HCT116 (cell line): ENCODE measurements at places on chromosomes 2 and 18.
A peak's percentile ranks its signal among the peaks of the same experiment; 100 is the strongest.

GRCh38 chr2:129212299-129212958, 767.0 kb upstream of the RAB6C start:
- DNase-seq: no peak

DNA sequence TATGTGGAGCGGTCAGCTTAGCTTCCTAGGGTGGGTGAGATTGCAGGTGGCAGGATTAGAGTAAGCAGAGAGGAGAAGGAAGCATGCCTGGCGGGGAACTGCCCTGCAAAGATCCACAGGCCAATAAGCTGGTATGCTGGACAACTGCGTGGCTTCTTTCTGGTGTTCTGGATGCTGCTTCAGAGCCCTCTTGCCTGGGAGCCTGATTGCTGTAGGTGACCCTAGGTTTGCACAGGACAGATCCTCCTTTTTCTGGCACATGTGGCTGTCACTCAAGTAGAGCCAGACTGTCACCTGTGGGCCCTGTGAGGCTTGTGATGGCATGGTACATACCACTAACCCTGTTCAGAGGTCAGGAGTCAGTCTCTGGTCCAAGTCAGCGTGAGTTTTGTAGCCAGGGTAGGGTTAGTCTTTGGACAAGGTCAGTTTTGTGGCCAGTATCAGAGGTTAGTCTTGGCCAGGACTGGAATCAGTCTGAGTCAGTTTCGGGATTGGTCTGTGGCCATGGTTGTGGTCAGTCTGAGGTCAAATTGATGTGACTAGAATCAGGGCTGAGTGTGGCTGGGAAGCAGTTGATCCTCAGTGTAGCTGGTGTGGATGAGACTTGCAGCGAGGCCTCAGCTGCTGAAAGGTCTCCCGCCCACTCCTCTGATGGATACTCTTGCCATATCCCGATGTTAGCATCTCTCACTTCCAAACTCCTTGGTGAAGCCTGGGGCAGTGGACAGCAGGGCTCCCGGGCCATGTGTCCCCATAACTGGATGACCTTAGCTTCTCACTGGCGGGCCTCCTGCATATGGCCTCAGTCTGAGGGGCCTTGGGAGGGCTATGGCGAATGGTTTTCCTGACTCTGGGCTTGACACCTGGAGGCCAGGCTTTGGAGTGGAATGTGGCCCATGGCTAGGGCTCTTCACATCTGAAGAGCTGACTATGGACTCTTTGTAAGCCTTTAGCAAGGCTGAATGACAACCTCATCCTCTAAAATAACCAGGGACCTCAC, 260.5 kb downstream of the DYSF start:
- DNase-seq: no peak

- no peak for DNase-seq
These were observed 144.3 kb downstream of the FMNL2 start for GRCh38 chr2:152479282-152479681.

DNA sequence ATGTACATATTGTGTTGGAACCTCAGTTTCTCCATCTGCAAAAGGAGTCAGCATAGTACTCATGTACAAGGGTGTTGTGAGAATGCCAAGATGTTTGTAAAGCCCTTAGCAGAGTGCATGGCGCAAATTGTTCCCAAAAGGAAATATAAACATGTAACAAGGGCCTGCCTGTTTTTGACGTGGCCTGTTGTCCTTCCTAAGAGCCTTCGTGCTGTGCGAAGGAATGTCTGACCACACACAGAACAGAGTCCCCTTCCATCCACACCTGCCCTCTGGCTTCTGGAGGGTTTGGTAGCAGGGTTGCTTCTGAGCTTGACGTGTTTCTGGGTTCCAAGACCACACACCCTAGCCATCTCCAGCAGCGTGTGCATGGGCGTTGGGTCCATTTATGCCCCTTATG, 34.9 kb downstream of the CABLES1 start:
- DNase-seq: no peak

- no peak for DNase-seq
These were observed 184.8 kb upstream of the SP5 start for GRCh38 chr2:170530284-170530745.

DNA sequence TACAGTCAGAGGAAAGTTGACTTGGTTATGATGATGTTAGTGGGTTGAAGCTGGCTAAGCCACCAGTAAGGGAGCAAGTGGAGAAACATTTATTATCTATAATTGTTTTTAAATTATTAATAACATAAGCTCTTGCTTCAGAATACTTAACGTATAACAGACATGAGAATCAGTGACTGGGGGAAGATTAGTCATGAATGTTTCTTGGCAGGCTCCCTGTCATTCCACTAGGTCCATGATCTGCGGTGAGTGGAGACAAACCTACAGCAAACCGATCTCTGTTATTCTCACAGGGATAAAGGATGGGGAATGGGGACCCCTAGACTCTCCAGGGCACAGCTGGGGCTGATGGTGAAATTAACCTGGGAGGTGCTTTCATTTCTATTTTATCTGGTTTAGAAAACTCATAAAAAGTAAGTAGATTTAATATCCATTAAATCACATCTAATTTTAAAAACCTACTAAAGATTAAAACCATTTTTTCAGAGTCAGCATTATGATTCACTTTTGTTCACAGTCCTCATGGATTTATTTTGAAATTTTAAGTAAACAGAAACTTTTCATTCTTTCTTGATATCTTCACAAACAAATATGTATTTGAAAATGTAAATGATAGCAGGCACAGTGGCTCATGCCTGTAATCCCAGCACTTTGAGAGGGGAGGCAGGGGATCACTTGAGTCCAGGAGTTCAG, 420.3 kb downstream of the PTPRM start:
- DNase-seq: no peak

DNA sequence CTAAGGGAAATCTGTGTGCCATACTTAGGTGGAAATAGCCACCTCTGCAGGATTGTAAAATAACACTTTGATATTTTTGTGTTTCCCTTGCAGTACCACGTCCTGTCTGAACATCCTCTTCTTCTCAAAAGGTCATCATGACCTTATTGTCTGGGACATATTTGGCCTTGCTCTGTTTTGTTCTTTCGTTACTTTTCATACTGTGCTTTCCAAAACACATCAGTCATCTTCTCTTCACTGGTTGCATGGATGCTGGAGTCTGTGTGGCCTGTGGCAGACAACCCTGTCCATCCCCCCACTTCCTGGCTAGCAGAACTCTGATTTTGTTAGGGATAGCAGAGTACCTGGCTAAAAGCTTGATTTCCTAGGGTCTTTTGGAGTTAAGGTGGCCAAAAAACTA, 9.4 kb upstream of the GREB1 start:
- DNase-seq: no peak

DNA sequence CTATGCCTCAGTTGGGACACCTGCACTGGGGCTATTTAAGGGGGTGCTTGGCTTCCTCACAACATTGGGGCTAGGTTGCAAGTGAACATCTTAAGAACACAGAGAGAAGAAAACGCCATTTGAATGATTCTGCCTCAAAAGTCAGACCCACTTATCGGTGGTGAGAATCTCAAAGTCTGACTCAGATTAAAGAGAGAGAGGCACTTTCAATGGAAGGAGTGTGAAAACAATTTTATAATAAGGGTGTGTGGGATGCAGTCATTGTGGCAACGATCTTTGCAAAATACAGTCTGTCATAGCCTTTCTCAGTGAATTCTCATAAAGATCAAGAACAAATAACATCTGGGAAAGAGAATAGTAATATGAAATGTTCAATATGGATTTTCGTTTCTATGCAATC, 41.8 kb downstream of the CCDC102B start:
- no peak for DNase-seq

- DNase-seq: peak; percentile 8
These were observed 57.4 kb upstream of the EPHA4 start for GRCh38 chr2:221629468-221629867.

- no peak for DNase-seq
These were observed 11.4 kb downstream of the CHST10 start for GRCh38 chr2:100406120-100406508.

DNA sequence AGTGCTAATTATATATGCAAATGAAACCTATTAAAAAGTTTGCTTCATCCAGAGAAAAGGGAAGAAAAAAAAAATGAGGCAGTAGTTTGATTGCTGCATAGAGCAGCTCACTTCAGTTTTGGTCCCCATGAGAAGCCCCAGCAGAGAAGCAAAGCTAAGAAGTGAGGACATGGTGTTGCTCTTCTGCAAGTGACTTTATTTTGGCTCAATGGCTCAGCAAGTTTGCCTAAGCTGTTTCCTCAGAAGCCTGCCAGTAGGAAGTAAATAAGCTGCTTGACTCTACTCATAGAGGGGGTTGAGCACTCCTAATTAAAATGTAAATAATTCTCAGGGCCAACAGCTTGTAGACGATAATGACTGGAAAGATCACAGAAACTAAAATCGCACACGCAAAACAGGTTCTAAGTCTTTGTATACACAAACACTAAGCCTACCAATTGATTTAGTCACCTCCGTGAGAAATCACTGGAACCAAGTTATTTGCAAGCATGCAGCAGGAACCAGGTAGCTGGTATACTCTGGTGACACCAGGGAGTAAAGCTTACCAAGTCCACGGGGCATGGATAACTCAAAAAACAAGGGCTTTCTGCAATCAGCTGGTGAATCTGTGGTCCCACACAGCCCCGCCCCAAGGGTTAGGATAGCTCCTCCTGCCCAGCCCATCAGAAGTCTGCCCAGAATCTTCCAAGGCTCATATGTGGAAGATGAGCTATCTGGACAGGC, 39.7 kb upstream of the NABP1 start:
- no peak for DNase-seq

DNA sequence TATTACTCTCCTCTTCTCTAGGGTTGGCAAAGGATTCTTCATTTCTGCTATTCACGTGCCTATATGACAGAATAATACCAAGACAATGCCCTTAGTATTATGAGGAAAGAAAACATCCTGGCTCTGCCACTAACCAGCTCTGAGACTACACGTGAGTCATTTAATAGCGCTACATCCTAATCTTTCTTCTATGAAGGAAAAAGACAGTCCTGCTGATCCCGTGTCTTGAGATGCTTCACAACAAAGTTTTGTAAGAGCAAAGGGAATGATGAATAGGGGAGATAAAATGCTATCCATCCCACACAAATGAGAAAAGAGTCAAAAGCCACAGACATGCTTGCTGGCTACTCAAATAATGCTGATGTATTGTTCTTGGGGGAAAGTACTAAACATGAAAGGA, 152.8 kb downstream of the PID1 start:
- DNase-seq: no peak

DNA sequence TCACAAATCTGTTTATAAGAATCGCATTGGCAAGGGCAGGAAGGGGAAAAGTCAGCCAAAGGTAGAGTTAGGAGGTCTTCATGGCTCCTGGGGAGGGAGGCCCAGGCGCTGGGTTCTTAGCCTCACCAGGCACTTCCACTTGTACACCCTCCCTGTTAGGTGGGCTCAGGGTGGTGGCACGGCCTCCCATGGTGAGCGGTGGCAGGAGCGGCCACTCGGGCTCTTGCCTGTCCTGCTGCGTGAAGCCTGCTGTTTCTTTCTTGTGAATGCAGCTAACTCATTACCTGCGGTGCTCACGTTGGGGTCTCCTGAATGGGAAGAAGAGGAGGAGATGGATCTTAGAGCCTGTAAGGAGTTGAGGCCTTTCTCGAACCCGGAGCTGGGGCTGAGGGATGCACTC, 40.8 kb downstream of the TOGARAM2 start:
- no peak for DNase-seq

DNA sequence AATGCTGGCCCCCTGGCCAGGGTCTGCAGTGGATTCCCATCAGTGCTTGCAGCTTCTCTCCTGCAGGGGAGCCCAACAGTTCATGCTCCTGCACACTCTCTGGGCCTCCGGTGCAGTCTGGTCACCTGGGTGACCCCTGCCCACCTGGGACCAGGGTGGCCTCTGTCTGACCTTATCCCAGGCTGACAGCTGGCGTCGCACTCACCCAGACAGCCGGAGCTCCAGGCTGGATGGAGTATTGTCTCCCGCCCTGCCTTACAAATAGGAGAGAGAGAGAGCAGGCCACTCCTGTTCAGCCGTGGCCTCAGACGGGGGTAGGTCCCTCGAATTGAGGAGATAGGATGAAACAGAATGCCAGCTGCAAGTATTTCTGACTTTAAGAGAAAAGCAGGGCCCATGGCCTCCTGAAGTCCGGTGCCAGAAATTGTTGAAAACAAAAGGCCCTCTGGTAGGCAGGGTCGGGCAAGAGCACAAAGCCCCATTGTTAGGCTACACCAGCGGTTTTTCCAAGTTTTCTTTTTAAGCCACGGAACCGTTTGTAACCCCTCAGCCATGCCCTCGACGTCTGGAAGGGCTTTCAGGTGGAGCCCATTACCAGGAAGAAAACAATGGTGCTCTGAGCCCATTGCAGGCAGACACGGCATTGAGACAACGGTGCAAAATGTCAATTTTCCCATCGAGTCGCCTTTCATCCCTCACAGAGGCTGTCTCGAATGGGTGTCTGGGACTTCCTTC, 258.4 kb downstream of the BCL11A start:
- DNase-seq: no peak

DNA sequence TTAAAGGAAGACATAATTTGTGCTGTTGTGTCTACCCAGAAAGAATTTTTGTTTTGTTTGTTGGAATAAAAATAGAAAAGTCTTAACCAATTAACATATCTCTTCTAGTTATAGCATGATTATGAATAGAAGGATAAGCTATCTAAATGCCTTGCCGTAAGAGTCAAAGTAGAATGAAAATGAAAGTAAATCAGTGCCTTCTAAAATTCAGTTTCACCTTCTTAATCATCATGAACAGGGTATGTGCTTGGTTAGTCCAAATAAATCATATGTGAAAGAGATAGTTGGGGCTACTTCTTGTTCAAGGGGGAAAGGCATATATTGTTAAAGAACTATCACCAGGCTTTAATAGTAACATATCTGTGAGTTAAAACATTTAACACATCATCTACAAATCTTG, 91.5 kb downstream of the GULP1 start:
- no peak for DNase-seq

- no peak for DNase-seq
These were observed 18.7 kb upstream of the NCKAP5 start for GRCh38 chr2:133586978-133587377.

DNA sequence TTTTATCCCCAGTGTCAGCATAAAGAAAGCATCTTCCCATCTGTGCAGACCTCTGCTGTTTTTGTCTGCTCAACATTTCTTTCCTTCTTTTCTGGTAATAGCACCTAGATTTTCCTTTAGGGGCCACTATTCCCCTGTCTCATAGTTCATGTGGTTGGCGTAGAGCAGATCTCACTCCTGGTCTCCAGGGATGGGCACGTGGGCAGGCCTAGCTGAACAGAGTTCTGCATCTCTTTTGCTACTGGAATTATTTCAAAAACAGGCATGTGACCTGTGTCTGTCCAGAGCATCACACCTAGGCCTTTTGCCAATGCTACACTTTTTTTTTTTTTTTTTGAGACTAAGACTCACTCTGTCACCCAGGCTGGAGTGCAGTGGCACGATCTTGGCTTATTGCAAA, 17.7 kb upstream of the ICOS start:
- DNase-seq: no peak

- DNase-seq: no peak
These were observed 14.1 kb upstream of the MTIF2 start for GRCh38 chr2:55283083-55283482.

DNA sequence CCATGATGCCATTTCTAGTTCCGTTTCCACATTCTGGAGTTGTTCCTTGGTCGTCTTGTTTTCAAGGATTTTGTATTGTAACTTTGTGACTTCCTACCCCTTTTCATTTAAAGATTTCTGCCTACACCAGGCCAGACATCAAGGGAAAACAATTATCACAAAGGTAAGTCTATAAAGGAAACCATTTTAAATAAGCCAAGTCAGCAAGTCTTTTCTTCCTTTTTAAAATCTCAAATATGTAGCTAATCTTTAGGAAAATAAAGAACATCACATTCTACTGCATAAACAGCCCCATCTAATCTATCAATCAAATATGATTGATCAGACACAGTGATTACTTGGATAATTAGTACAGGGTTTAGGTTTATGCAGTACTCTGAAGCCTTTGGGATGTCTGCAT, 35.8 kb upstream of the INSIG2 start:
- DNase-seq: no peak
